ENCODE measurements at places on chromosomes 16 and 17.
A peak's percentile ranks its signal among the peaks of the same experiment; 100 is the strongest.

DNA sequence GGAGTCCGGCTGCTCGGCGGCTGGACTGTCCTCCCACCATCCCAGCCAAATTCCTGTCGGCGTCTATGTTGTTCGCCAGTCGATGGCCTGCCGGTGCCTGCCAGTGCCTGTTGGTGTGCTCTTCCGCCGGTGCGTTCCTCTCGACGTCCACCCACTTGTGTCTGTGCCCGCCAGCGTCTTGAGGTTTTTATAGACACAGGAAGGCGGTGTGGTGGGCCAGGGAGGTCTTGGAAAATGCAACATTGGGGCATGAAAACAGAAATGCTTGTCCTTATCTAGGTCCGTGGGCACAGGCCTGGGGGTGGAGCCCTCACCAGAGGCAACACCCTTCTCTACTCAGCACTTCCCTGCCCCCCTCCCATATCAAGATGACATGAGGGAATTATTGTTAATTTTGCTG lies 167.8 kb downstream of the IRF8 start:
- no peak for DNase-seq

- DNase-seq, result no peak
These were observed 51.1 kb downstream of the CENPV start for GRCh38 chr17:16301963-16302855.

DNA sequence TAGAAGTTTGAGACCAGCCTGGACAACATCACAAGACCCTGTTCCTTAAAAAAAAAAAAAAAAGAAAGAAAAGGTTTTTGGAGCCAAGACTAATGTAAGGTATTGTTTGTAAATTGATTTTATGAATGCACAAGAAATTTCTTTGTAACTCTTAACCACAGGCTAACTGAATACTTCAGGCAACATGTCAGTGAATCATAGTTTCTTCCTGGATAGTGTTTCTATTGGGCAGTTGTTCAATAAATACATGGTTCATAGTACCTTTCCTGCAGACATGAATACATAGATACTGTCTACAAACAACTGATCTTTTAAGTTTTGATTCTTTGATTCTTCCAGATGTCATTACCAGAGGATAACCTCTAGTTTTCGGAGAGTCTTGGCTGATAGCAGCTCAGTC lies 11.6 kb downstream of the DDX42 start:
- DNase-seq, result no peak

GRCh38 chr17:82230609-82231311 lies 1.9 kb downstream of the SLC16A3 start:
- no peak for DNase-seq

DNA sequence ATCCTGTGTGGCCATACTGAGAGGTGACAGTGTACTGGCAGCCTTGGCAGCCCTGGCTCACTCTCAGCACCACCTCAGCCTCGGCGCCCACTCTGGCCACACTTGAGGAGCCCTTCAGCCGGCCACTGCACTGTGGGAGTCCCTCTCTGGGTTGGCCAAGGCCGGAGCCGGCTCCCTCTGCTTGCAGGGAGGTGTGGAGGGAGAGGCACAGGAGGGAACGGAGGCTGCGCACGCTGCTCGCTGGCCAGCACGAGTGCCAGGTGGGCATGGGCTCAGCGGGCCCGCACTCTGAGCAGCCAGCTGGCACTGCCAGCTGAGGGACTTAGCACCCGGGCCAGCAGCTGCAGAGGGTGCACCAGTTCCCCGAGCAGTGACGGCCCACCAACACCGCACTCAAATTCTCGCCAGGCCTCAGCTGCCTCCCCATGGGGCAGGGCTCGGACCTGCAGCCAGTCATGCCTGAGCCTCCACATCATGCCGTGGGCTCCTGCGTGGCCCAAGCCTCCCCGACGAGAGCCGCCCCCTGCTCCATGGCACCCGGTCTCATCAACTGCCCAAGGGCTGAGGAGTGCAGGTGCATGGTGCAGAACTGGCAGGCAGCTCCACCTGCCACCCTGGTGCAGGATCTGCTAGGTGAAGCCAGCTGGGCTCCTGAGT lies 184.4 kb upstream of the TOX3 start:
- DNase-seq, result no peak

DNA sequence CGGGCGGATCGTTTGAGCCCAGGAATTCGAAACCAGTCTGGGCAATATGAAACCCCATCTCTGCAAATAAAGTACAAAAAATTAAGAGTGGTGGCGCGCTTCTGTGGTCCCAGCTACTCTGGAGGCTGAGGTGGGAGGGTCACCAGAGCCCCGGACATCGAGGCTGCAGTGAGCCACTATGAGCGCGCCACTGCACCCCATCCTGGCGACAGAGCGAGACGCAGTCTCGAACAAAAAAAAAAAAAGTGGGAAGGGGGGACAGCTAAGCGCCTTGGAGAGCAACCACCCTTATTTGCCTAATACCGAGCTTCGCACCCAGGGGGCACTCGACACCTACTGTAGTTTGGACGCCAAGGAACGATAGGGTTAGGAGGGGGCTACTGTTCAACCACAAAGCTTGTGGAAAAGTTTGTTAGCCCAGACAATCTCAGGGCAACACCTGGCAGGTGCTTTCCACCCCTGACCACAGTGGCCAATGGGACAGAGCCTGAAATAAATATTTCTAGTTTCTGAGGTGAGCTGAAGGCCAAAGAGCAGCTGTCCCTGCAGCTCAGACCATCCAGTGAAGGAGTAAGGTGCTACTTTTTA lies 847 bp upstream of the PSMC3IP start:
- peak; percentile 82 for DNase-seq
